Left ventricle myocardium inferior (tissue), 1 donor: ENCODE measurements at places on chromosomes 2 and 18. TPM values are rescaled to one million over a fixed set of nuclear protein-coding genes. Genes with fewer than 3 reads are reported as not detected.

- peaks cover 21% of the 10 kb centered on the region for H3K4me1 ChIP-seq
- no peaks in the 10 kb centered on the region for H3K27me3 ChIP-seq
Measured at GRCh38 chr2:241885946-241886643, 16.6 kb downstream of the RTP5 start.

GRCh38 chr2:195734395-195734794 is 77.4 kb downstream of the SLC39A10 start:
- H3K4me1 ChIP-seq = no peaks in the 10 kb centered on the region
- H3K27me3 ChIP-seq = no peaks in the 10 kb centered on the region
- no peak overlapping the region for H3K27ac ChIP-seq
- H3K4me3 ChIP-seq = no peak overlapping the region
- H3K36me3 ChIP-seq = peaks cover 56% of the 10 kb centered on the region

DNA sequence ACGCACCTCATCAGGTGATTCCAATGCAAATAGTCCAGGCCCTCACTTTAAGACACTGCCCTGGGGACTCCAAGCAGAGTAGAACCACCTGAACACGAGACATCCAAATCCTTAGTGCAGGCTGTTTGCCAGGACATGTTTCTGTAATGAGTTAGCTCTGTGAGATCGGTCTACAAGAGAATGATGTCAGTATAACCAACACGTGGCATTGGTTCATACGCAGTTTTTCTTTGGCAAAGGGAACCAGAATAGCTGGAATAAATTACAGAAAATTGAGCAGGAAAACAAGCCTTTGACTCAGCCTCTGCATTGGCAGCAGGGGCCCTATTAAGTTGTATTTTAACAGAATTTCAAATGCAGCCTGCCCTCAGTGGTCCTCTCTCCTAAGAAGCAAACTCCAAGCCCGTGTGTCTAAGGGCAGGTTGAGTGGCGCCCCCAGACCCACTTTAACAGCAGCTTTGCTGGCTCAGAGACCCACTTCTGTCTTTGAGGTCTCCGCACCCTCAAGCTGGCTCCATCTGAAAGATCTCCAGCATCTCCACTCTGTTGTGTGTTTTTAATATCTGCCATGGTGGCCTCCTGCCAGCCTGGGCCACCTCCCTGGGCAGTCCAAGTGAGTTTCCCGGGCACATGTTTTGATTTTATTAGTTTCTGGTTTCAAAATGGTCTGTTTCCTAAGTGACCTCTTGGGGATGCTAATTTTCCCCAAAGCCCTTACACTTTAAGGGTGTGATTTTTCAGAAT is 61.3 kb downstream of the ALPK2 start:
- no peaks in the 10 kb centered on the region for H3K36me3 ChIP-seq
- peaks cover 66% of the 10 kb centered on the region for H3K4me1 ChIP-seq
- peak overlapping the region; percentile 67 for H3K27ac ChIP-seq
- DNase-seq = no peak
- no peak overlapping the region for H3K4me3 ChIP-seq
- H3K27me3 ChIP-seq = no peaks in the 10 kb centered on the region

DNA sequence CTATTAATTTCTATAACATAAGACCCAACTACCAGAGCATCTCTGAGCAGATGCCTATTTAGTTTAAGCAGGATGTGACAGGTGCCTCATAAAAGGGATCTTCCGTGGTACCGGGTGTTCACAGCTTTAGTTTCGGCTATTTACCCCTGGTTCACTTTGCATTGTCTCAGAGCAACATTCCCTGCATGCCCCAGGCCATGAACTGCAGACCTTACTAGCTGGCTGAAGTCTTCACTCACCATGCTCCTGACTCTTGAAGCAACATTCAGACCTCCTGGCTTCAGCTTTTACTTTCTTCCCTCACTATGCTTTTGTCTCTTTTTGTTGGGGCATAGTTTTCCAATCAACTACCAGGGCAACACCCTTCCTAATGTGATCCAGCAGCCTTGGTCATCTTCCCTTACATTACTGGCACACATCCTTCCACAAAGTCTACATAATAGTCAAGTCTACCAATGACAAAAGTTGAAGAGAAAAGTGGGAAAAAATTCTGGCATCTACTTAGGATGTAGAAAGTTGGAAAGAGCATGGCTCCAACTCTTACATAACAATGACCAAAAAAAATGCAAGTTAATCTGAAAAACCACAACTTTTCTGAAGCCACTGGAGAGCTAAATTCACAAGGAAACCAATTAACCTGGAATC is 99.2 kb downstream of the SESTD1 start:
- H3K4me3 ChIP-seq = no peak overlapping the region
- no peak overlapping the region for H3K27ac ChIP-seq
- no peaks in the 10 kb centered on the region for H3K27me3 ChIP-seq
- DNase-seq = no peak
- H3K4me1 ChIP-seq = no peaks in the 10 kb centered on the region

DNA sequence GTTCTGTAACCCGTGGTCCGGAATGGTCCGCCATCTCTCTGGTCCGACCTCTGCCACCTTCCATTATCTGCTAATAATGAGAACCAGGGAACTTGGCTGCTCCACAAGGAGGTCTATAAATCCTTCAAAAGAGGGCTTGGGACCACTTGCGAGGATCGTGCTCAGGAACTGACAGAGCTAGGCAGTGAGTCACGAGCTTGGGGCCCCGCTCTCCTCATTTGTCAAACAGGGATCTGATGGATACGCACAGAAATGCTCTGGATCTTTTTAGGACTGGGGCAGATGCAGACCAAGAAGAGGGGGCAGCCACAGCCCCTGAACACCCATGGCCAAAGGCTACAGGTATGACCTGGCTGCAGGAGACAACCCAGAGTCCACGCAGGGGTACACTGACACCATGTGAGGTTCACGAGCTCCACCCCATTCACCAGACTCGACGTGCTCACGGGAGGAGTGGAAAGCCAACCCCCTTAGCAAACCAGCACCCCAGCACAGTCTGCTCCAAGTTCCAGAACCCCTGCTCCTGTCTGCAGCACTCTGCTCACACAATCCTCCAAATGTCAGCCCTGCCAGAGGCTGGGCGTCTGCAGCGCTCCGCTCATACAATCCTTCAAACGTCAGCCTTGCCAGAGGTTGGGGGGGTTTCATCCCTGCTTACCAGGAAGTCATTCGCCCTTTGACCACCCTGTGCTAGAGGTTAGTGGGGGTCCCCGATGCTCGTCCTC is 45.8 kb downstream of the ANO7 start:
- H3K27ac ChIP-seq = no peak overlapping the region
- peaks cover 18% of the 10 kb centered on the region for H3K4me1 ChIP-seq
- no peak overlapping the region for H3K4me3 ChIP-seq
- H3K27me3 ChIP-seq = no peaks in the 10 kb centered on the region

ABCG5 gene
- total RNA-seq = not detected

DNA sequence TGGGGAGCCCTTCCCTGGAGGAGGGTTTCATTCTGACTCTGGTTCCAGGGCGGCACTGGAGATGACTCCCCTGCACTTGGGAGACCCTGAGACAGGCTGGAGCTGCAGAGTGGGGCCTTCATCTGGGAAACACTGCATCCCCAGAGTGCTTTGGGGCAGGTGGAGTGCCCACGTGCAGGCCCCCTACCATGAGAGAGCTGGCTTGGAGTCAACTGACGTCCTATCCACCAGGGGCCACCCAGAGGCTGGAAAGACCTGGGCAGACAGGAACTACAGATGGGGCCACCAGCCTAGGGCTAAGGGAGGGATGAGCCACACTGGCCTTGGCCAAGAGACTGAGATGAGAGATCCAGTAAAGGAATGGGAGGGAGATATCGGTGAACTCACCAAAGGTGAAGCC is 153.8 kb downstream of the ASB1 start:
- H3K27me3 ChIP-seq = peaks cover 19% of the 10 kb centered on the region
- DNase-seq = no peak
- H3K27ac ChIP-seq = no peak overlapping the region
- H3K4me3 ChIP-seq = no peak overlapping the region

HOXD13 gene
- total RNA-seq = not detected

DNA sequence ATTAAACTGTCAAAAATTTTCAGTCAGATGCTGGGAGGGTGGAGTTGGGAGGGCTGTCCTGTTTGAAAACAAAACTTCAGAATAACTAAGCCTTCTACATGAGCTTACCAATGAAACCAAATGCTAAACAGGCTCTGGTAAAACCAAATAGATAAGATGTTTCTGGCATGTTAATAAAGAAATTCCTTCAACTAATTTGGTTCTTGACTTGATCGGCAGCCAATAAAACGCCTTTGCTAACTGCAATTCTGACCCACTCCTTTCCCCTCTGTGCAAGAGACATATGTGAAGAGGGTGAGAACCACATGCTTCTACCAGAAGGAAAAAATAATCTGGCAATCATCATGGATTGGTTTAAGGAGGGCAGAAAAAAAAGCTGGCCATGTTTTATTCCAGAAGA is 20.9 kb downstream of the MAP4K3 start:
- H3K4me3 ChIP-seq = no peak overlapping the region
- peaks cover 92% of the 10 kb centered on the region for H3K4me1 ChIP-seq
- H3K27ac ChIP-seq = peak overlapping the region; percentile 42
- H3K36me3 ChIP-seq = no peaks in the 10 kb centered on the region
- H3K27me3 ChIP-seq = no peaks in the 10 kb centered on the region
- DNase-seq = no peak

GRCh38 chr2:121427187-121427689 is 103.4 kb upstream of the RNU4ATAC start:
- peaks cover 20% of the 10 kb centered on the region for H3K4me1 ChIP-seq
- no peak overlapping the region for H3K4me3 ChIP-seq
- H3K27ac ChIP-seq = no peak overlapping the region
- H3K36me3 ChIP-seq = peaks cover 71% of the 10 kb centered on the region
- DNase-seq = no peak

COL4A4 gene
- total RNA-seq = 8.9 TPM

TMEM163 gene
- total RNA-seq = 0.22 TPM

DNA sequence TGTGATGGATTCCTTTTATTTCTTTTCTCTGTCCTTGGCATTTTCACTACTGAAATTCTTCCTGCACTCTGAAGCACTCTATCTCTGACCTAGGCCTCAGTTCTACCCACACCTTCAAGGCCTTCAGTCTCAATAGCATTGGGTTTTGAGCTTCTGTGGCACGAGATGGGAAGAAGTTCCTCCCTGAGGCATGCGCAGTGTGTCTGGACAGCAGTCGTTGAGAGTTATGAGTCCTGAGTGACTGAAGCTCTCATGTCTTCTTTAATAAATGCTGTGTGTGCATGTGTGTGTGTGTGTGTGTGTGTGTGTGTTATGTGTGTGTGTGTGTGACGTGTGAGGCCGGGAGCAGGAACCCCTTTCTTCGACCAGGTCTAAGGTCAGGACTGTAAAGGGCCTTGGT is 95.8 kb upstream of the DAPL1 start:
- H3K36me3 ChIP-seq = no peaks in the 10 kb centered on the region
- DNase-seq = no peak
- H3K4me1 ChIP-seq = no peaks in the 10 kb centered on the region
- H3K27me3 ChIP-seq = no peaks in the 10 kb centered on the region
- H3K4me3 ChIP-seq = no peak overlapping the region

HRH4 gene
- 0.33 TPM for total RNA-seq

DNA sequence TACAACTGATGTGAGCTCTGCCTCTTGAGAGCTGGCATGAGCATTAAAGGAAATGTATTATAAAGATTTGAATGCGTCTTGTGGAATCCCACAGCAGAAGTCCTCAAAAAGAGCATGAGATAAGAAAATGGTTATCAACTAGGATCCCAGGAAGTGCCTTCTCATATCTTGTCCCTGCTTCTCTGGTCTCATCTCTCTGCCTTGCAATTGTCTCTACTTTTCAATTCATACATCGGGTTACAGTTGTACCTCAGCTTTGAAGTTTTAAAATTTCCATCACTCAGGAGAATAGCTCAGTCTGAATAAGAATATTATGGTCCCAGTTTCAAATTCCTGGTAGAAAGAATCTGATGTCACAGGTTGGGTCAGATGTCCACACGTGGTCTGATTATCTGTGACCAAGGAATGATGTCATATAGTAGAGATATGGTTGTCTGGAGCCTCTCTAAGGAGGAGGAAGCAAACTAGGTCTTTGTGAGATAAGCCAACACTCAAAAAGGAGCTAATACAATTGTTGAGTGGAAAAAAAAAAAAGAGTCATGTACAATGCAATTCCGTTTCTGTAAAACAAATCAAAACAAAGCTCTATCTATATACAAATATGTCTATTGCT is 21.7 kb upstream of the CCDC88A start:
- H3K4me1 ChIP-seq = no peaks in the 10 kb centered on the region
- H3K27me3 ChIP-seq = no peaks in the 10 kb centered on the region
- no peak overlapping the region for H3K27ac ChIP-seq
- no peak overlapping the region for H3K4me3 ChIP-seq

DNA sequence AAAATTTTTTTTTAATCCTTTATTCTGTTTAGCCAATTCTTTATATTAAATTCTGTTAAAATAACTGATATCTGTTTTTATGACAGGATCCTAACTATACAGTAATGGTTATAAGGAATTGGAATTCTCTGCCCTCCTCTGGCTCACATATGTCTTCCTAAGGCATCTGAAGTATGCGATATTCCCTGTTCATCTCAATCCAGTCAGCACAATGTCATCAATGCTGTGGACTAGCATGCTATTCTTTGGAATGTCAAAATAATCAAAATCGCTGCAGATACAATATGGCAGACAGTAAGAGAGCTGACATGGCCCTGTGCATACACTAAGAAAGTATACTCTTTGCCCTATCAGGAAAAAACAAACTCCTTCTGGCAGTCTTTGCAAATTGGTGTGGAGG is 107.6 kb downstream of the AP1S3 start:
- H3K4me3 ChIP-seq = no peak overlapping the region
- DNase-seq = no peak
- H3K36me3 ChIP-seq = no peaks in the 10 kb centered on the region
- no peaks in the 10 kb centered on the region for H3K27me3 ChIP-seq
- H3K27ac ChIP-seq = no peak overlapping the region

MC2R gene
- not detected for total RNA-seq

DNA sequence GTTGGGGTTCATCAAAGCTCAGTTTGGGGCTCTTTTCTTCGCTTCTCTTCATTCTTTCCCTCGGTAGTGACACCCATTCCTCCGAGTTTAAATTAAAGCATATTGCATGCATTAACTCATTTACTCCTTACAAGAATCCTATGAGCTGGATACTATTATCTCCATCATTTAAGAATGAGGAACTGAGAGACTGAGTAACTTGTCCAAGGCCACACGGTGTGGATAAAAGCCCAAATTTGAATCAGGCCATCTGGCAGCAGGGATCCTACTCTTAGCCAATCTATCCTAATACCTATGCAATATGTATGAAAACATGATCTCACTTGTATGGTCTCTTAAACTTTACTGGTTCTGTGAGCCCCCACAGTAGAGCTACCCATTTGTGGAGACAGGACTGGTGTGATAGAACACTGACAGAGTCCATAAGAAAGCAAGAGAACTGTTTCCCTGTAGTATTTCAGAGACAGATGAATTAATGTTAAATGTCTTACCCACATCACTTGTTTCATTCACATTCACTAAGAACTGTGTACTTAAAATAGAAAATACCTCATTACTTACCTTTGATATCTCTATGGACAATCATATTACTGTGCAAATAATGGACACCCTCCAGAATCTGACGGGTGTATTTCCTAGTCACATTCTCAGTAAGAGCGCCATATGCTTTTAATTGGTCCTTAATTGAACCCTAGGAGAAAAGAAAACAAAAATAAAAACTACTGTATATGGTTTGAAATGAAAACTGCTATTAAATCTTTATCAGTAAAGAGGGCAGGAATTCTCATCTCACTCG is 20.4 kb upstream of the ERCC3 start:
- peaks cover 98% of the 10 kb centered on the region for H3K36me3 ChIP-seq
- DNase-seq = no peak
- H3K27me3 ChIP-seq = no peaks in the 10 kb centered on the region
- H3K4me1 ChIP-seq = no peaks in the 10 kb centered on the region
- no peak overlapping the region for H3K4me3 ChIP-seq

- H3K27me3 ChIP-seq = peaks cover 41% of the 10 kb centered on the region
- H3K36me3 ChIP-seq = no peaks in the 10 kb centered on the region
- DNase-seq = no peak
- H3K4me1 ChIP-seq = peaks cover 8% of the 10 kb centered on the region
- H3K27ac ChIP-seq = peak overlapping the region; percentile 66
Measured at GRCh38 chr2:1493431-1494126, 80.3 kb downstream of the TPO start.
